ENCODE measurements at places on chromosomes 13 and 19.

- peak; percentile 60 for DNase-seq
Measured at GRCh38 chr19:9406798-9407352, 28.5 kb downstream of the ZNF266 start.

DNA sequence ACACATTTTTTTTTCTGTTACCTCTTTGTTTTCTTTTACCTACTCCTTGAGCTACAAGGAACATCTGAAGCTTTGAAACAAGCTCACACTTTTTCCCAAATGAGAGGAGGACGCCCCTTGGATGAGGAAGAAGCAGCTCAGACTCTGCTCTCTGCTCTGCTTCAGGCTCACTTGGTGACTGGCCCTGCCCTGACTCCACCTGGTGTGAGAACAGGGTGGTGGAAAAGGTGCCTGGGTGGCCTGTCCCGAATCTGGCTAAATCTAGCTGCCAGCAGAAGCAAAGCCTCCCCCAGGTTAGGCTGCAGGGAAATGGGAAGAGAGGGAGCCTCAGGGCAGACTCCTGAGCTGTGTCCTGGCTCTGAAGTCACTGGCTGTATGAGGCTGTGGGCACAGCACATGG, 68.0 kb upstream of the CEACAM8 start:
- DNase-seq: no peak

GRCh38 chr19:55656988-55657747, 2.3 kb downstream of the U2AF2 start:
- DNase-seq: no peak

DNA sequence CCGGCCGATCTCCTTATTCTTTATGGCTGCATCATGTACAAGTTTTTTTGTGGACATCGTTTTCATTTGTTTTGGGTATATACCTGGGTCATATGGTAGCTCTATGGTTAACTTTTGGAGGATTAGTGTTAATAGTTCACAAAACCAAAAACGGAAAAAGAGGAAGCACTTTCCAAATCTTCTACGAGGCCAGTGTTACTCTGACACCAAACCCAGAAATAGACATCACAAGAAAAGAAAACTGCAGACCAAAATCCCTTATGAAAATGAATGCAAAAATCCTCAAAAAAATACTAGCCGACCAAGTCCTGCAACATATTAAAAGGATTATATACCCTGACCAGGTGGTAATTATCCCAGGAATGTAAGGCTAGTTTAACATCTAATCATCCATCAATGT, 29.8 kb downstream of the ADGRE2 start:
- DNase-seq: no peak

DNA sequence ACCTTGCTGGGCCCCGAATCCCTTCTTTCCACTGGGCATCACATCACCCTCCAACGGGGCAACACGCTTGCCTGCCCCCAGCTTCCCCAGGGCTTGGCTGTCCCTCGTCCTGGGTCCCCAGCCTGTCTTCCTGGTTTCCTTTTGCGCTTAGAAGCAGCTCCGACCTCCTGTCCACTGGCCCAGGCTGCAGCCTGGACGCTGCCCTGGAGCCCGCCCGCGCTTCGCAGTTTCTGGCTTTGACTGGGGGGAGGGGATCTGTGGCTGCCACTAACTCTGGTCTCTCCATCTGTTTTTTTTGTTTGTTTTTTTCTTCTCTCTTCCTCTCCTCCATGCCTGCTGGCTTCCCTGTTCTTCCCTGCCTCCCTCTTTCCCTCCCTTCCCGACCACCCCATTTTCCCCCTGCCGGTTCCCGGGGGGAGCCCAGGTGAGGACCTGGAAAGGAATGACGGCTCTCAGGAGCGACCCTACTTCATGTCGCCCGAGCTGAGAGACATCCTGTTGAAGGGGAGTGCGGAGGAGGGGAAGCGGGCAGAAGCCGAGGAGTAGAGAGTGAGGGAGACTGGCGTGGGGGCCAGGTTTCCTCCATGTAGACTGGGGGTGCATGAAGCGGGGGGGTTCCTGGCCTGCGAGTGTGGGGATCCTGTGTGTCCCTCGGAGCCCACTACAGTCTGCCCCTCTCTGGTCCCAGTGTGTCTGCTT, 11.5 kb upstream of the ILF3 start:
- DNase-seq: no peak

DNA sequence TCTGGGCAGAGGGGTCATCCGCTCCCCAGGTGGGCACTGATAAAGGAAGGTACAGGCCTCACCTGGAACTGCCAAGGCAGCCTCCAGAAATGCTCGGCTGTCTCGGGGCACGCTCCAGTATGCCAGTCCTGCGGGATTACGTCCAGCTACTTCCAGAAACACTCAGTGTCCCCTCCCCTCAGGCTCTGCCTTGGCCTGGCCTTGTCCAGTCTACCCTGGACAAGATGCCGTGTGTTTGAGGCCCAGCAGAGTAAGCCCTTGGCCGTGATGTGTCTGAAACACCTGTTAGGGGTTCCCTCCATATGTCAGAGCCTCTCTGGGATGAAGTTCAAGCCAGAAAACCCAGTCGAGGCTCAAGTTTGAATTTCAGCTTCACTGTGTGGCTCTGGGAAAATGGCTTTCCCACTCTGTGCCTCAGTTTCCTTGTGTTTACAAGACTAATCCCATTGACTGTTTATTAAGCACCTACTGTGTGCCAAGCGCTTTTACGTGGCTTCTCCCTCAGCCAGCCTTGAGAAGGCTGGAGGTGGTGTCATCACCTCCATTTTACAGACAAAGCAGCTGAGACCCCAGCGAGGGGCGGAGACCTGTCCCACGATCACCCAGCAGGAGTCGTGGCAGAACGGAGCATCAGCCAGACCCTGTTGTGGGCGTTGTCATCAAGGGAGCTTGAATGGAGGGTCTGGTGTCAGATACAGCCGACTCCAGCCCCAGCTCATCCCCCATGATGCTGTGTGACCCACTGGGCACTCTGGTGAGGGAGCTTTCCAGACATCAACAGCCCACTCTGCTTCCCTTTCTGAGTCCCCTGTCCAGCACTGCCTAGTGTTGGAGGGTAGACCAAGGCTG, 2.0 kb upstream of the PIK3R2 start:
- no peak for DNase-seq

- DNase-seq: no peak
Measured at GRCh38 chr13:66984241-66984640, 245.9 kb downstream of the PCDH9 start.

GRCh38 chr13:75425216-75426009, 56.6 kb downstream of the TBC1D4 start:
- no peak for DNase-seq

DNA sequence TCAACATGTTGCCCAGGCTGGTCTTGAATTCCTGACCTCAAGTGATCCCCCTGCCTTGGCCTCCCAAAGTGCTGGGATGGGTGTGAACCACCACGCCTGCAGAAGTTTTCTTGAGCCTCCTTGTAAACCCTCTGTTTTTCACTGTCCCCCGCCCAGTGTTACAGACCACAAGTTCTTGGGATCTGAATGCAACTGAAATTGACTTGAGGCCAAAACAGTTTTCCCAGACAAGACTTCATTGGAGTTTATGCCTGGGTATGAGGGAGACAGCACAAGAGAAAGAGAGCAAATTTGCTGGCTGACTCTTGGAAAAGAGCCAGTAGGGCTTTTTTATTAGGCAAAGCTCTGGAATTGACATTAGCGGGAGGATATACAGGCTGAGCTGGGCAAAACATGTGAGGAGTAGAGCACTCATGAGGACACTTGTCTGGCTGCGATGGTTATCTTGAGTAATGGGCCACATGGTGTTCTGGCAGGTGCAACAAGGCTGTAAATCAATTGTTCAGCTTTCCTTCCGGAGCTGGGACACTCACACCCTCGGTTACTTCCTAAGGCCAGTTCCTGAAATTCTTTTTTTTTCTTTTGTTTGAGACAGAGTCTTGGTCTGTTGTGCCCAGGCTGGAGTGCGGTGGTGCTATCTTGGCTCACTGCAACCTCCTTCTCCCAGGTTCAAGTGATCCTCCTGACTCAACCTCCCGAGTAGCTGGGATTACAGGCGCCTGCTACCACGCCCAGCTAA, 12.7 kb upstream of the HNRNPL start:
- DNase-seq: no peak

- no peak for DNase-seq
Measured at GRCh38 chr13:97268772-97269171, 46.6 kb downstream of the MBNL2 start.

DNA sequence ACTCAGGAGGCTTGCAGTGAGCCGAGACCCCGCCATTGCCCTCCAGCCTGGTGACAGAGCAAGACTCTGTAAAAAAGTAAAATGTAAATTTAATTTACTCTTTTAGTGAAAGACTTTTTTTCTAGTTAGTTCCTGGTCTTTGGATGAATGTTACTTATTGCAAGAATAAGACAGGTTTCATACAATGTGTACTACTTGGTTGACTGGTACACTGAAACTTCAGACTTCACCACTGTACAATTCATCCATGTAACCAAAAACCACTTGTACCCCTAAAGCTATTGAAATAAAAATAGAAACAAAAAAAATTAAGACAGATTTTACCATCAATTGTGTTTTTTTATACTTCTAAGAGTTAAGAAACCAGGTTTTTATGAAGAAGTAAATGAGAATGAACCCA, 35.5 kb downstream of the GPALPP1 start:
- no peak for DNase-seq

DNA sequence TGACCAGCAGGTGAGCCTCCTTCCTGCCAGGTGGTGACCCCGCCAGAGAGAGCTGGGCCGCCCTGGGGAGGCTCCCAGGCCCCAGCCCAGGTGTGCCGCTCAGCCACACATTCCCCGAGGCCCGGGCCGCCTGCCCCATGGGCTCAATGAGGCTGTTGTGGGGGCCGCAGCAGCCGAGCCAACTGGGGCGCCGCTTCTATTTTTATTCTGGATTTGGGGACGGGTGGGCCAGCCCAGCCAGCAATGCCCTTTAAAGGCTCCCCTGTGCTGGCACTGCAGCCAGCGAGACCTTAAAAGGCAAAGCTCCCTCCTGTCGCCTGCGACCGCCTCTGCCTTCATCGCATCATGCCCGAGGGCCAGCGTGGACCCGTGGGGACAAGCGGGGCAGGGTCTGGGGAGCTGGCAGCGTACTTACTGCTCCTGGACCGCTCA, 17.7 kb upstream of the CRTC1 start:
- no peak for DNase-seq

DNA sequence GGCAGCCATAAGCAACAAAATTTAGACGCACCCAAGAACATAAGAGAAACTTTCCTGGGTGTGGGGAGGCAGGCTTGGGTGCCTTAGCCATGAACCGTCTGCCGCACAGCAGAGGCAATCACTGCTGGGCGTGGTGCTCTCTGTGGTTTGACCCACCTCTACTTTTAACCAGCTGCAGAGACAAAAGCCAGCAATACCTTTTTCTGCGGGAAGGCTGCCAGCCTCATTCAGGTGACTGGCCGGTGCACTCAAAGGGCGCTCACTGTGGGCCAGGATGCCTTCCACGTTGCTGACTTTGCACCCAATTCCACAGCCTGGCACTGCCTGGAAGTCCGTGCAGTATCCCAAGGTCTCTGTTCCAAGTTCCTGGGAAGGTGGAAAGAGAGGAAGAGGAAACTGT, 69.1 kb downstream of the ATP7B start:
- DNase-seq: no peak

DNA sequence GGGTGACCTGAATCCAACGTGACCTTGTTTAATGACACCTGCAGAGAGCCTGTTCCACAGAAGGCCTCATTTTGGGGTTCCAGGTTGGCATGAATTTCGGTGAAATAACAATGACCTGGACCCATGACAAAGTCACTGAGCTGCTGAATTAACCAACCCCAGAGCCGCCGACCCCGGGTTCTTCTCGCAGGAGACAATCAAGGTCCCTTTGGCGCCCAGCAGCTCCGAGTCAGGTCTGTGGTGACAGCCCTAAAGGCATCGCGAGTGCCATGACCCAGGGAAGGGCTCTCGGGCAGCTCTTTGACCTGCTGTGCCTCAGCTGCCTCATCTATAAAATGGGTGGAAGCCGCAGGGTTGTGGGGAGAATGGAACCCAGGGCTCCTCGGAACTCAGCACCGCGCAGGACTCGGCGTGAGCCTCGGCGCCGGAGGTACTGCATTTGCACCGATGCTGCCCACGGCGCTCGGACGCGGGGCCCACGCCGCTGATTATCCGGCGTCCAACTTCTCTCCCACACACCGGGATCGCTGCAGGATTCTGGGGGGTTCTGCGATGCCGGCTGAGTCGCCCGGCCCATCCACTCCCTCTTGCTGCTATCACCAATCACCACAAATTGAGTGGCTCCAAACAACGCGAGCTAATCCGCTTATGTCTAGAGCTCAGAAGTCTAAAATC, 5.7 kb downstream of the SHC2 start:
- no peak for DNase-seq

DNA sequence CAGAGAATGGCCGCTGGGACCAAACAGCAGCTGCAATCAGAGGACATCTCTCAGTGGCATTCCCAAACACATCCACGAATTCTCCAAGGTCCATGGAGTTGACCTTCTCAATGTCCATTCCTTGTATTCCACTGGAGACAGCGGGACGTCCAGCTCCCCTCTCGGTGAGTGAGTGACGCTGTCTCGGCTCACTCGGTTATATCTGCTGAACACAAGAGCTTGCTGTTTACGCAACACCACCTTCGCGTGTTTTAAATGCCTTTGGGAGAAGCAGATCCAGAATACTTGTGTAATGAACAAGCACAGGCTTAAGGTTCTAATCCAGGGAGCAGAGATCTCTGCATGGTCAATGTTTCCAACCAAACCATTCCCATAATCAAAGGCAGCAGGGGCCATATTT, at the start of gene URAD:
Gene URAD (minus strand): TSS at position 174 of the 400 bp plus-strand sequence. CDS start 56 bp downstream, at position 118.
- DNase-seq: no peak

DNA sequence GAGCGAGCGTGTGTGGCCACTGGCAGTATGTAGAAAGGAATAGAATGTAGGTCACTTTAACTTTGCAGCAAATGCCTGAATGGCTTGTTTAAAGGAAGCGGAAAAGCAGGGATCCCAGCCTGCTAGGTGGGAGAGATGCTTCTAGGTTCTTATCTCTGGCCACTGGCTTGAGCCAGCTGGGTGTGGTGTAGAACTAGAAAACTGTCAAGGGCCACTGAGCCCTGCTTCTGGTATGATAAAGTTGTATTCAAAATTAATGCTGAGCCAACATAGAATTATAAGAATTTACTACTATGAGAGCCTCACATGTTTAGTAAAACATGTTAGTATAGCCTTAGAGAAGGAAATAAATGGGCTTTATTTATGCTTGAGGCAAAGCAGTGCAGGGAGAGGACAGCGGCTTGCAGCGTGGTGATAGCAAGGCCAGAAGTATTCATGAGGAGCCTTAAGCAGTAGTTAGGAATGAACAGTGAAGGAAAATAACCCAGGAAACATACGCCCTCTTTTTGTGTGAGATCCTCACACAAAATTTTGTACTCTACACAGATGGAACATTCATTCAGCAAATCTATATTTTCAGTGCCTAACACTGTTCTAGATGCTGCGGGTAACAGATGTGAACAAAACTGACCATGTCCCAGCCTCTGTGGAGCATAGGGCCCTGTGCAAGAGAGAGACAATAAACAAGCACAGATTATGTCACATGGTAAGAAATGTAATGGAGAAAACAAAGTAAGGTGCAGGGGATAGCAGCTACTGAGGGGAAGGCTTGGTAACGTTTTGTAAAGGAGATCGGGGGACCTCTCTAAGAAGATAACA, 863.2 kb downstream of the DIAPH3 start:
- DNase-seq: no peak

DNA sequence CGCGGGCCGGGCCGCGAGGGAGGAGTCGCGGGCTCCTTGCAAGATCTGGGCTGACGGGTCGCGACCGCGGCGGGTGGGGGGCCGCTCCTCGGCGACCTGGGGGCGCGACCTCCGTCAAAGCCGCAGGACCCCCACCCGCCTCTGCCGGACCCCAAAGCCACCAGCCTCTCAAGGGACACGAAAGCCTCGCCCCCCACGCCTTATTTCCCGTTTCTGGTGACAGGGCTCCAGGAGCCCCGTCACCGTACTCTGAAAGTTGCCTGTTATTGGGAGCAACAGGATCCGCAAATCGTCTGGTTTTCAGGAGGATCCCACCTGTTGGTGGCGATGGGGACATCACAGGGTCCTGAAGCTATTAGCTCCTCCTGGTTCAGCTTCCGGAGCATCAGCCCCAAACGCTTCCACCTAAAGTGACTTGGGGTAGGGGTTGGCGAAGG, 530 bp downstream of the MAU2 start:
- DNase-seq: no peak

All from Ammon's horn (tissue), 1 donor.